ENCODE measurements at places on chromosomes 11 and 22.

GRCh38 chr11:69703768-69704507, at the start of gene FGF19:
TSS of gene FGF19 (minus strand) at chr11:69704022. CDS start at chr11:69703876, 146 bp downstream.
- DNase-seq: no peak

GRCh38 chr11:3139086-3139440, 26.0 kb downstream of the OSBPL5 start:
- no peak for DNase-seq

DNA sequence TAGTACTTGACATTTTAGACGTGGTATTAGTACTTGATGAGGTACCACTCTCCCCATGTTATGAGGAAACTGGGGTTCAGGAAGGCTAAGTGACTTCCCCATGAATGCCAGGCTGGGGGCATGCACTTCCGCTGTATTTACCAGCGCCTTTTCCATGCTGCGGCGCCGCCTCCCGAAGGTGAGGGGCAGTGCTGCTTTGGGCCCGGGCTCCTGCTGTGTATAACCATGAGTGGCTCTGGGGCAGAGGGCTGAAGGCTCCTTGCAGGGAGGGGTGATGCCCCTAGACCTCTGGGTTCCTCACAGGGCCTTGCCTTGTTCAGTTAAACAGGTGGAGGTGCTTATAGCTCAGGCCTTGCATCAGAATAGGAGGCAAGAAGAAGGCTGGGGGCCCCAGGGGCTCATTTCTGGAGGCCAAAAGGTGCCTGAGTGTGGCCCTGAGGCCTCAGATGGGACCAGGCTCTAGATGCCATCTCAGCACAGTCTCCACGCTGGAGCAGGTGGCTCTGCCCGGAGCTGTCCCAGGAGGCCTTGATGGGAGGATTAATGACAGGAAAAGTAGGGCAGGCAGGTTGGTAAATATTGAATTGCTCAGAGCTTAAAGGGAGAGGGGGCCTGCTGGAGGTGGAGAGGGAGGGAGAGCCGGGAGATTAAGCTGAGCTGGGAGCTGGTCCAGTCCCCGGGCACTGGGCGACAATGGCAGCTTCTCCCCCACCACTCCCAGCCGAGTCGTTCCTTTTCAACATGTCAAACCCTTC, 129.6 kb downstream of the CEP164 start:
- DNase-seq: peak; percentile 55

GRCh38 chr11:26851291-26851690, 129.4 kb upstream of the SLC5A12 start:
- no peak for DNase-seq

GRCh38 chr11:35876786-35877185, 67.1 kb upstream of the LDLRAD3 start:
- no peak for DNase-seq

GRCh38 chr11:58433638-58434203, 5.8 kb upstream of the OR5B2 start:
- DNase-seq: no peak

GRCh38 chr22:37193629-37194191, 5.7 kb upstream of the C1QTNF6 start:
- DNase-seq: no peak

DNA sequence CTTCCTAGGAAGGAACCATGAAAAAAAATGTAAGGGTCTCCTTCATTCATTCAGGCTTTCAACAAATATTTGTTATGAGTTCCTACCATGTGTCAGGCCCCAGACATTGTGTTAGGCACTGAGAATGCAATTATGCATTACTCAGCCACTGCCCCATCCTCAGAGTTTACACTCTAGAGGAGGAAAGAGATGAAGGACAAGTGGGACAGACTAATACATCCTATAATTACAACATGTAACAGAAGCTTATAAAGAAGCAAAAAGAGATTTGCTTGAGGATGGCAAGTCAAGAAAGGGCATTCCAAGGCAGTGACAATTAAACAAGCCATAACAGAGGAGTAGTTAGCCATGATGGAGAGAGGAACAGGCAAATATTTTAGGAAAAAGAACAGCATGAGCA, 78.6 kb downstream of the FAM168A start:
- no peak for DNase-seq

All from NCI-H2171 (cell line).